ENCODE measurements at places on chromosomes 2 and 18.

DNA sequence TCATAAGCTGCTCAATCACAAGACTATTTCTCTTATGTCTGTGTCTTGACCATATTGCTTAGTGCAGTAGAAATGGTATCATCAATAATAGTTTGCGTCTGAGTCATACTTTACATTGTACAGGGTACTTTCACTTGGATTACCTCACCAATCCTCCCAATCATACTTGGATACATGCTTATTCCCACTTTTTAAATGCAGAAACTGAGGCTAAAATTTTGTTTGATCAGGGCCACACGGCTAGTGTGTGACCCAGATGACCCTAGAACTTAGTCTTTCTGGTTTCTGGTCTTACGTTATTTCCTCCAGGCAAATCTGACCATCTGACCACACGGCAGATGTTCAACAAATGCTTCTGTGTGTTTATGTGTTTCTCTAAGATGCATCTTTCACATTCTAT lies 23.8 kb upstream of the CCL20 start:
- no peak for DNase-seq

DNA sequence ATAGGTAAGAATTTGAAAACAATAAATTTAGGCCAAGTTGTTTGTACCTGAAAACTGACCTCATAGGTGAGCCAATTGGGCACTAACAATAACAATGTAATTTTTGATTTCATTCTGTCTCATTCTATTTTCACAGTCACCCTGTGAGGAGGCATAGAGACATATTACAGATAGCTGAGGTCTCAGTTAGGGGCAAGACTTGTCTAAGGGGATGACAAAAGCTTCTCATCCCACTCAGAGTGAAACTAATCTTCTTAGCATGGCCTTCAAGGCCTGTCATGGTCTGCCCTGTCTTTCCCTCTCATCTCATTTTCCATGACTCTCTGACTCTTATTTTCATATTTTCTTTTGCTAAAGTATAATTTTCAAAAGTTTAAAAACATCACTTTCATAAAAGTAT lies 562.0 kb upstream of the TNP1 start:
- DNase-seq: no peak

GRCh38 chr2:174248998-174249592 lies 763 bp upstream of the OLA1 start:
- DNase-seq: no peak

GRCh38 chr2:14313341-14313740 lies 319.2 kb upstream of the LRATD1 start:
- no peak for DNase-seq

Measured in germinal center (tissue), 1 donor.